ENCODE measurements at places on chromosomes 1 and 21.
A peak's percentile ranks its signal among the peaks of the same experiment; 100 is the strongest.

- DNase-seq = no peak
Observed at GRCh38 chr21:36023092-36023480, 37.2 kb downstream of the SETD4 start.

- peak; percentile 27 for DNase-seq
Observed at GRCh38 chr1:109369167-109369746, 28.5 kb downstream of the SORT1 start.

GRCh38 chr21:40463176-40463575 is 383.8 kb downstream of the DSCAM start:
- no peak for DNase-seq

- no peak for DNase-seq
Observed at GRCh38 chr1:107141491-107142126, 770 bp downstream of the NTNG1 start.

DNA sequence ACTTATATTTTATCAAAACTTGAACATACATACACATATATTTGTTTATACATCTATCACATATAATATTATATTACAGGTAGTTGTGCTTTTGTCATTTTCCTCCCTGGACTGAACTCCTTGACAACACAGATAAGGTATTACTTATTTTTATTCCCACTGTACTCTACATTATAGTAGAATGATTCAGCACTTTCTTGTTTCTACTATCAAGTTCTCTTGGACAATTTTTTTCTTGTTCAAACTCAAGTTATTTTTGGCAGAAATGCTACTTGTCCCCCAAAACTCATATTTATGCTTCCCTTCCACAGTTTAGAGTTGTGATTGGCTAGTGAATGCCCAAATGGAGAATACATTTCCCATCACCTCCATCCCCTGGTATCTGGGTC is 10.8 kb upstream of the PTPRC start:
- no peak for DNase-seq

DNA sequence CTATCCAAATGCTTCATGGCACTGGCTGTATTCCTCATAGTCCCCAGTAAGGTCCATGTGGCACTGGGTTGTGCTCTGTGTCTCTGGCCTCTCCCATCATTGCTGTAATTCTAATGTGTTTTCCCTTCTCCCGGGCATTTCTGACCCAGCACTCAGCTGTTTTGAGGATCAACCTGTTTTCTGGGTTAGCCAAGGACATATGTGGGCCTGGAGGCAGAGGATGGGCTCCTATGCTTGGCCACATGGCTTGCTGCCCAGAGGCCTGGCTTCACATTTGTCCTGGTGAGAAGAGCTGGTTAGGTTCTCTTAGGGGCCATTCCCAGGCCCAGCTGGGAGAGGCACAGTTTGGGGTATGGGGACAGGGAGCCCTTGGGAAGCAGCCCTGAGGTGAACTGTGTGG is 103.1 kb downstream of the FAM78B start:
- no peak for DNase-seq

DNA sequence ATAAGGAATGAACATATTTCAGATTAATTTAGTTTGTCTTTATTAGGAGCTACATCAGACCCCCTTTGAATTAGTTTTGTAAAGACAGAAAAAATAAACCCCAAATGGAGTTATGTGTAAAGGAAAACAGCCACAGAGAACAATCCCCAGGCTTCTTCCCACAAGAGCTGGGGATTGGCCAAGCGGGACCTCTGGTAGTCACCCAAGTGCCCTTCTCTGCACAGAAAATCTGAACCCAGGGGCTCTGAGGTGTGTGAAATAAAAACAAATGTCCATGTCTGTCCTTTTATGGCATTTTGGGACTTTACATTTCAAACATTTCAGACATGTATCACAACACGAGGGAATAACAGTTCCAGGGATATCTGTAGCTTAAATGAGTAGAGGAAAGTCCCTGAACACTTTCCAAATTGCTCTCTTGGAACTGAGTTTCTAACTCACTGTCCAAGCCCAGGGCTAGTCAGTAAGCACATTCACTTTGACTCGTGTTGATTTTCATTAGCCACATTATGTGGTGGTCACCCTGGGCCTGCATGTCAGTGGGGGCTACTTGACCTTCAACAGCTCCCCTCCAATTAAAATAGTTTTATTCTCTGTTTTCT is 22.5 kb downstream of the DPT start:
- DNase-seq = no peak

GRCh38 chr1:43506233-43506632 is 24.4 kb upstream of the PTPRF start:
- no peak for DNase-seq

DNA sequence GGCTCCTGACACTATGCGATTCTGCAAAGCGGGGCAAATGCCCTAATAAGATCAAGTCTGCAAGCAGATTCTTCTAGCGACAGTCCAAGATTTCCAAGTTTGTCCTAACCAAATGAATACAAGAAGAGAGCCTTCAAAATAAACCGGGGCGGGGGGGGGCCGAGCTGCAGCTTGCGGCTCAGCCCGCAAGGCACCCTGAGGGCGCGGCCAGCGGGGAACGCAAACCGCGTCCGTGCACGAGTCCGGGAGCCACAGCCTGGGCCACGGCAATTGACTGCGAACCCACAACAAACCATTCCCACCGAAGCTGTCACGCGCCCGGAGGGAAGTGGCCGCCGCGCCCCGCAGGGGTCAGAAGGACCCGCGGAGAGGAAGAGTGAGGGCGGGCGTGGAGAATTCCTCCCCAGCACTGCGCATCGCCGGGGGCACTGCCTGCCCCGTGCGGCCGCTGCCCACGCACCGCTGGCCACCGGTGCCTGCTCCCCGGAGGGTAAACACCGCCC is 687 bp downstream of the TGFBR3 start:
- DNase-seq = no peak

DNA sequence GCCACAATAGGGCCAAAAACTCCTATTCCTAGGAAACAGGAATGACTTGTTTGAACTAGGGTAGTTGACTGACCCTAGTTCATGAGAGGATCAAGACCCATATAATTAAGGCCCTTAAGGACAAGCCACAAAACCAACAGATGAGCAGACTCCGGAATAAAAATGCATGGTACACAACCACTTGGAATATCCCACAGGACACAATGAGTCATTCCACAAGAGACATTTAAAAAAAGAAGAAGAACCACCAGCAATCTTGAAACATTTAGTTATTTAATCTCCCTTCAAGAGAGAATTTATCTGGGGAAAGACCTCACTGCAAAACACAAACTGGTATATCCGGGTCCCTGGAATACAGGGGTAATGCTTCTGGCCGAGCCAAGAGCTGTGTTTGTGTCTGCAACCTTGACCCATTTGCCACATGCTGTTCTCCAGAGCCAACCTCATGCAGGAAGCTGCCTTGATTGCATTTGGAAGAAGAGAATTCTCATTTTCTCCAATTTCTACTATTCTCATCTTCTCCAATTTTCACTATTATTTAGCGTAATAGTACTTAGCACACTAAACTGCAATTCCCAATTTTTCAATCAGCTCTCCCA is 135.5 kb downstream of the TGFBR3 start:
- no peak for DNase-seq

DNA sequence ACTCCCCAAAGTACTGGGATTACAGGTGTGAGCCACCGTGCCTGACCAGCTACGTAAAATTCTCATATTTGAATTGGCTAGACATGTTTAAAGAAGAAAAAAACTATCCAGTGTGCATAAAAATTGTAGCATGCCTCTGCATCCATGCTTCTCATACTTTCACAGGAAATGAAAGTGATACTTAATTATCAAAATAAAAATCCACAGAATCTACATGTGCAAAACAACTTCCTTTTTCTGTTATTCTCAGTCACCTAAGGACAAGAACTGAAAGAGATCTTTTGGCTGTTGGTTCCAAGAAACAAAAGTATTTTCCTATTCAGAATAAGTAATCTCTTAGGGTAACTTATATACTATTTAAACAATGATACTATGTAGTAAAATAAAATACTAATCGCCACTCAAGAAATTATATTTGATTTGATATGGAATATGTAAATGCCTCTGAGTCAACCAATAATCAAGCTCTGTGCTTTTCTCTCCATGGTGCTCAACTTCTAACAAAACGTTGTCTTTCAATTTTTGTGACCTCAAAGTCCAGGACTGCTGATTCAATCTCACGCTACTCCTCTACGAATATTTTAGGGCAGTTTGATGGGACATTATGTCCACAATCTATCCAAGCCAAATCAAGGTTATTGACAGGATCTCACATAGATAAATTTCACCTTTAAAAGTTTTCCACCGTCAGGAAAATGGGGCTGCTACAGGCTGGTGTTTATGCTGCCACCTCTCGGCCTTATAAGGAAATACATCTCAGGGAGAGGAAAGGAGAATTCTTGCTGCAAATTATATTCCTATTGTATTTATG is 102.7 kb downstream of the ZNF281 start:
- DNase-seq = no peak

DNA sequence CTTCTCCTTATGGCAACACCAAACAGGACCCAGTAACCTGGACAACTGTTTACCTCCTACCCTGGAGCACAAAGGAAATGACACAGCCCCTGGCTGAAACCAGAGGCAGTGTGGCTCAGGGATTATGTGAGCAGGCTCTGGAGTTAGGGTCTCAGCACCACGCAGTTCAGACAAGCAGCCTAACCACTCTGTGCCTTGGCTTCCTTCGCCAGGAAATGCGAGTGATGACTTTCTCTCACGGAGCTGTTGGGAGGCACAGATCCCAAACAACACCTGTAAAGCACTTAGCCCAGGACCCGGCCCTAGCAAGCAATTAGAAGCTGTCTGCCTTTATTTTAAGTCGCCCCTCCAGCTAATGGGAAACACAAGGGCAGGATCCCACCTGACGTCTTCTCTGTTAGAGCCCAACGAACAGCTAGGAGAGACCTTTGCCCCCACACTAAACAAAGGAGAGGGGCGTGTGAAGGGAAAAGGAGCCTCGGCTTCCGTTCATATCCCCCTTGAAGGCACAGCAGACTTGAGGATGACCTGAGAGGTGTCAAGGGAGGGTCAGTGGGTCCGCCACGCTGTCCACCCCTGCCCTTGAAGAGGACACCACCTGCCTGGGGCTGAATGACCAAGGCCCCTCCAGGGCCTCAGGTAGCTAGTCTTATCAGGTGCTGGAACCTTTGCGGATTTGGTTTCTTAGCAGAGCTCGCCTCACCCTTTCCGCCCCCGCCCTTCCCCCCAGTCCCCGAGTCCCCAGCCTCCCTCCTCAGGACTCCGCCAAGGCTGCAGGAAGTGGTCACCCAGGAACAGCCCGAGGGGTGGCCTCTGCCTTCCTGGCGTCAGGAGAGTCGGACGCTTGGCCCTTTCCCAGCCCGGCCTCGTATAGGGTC is 860 bp downstream of the TMEM63A start:
- DNase-seq = peak; percentile 36

DNA sequence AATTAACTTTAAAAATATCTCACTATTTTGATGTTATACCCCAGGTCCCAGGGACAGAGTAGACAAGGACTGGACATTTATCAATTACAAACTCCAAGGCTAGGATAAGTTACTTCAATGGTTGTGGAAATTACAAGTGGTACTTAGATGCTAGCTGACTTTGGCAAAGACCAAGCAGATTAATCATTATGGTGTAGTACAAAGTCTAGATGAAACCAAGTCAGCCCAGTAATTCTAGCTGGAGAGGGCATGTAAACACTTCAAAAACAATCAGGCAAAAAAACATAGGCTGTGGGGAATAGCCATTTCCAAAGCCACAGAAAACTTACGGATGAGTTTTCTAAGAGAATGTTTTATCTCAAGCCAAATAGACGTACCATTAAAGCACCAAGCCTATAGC is 124.5 kb downstream of the TSEN15 start:
- no peak for DNase-seq

DNA sequence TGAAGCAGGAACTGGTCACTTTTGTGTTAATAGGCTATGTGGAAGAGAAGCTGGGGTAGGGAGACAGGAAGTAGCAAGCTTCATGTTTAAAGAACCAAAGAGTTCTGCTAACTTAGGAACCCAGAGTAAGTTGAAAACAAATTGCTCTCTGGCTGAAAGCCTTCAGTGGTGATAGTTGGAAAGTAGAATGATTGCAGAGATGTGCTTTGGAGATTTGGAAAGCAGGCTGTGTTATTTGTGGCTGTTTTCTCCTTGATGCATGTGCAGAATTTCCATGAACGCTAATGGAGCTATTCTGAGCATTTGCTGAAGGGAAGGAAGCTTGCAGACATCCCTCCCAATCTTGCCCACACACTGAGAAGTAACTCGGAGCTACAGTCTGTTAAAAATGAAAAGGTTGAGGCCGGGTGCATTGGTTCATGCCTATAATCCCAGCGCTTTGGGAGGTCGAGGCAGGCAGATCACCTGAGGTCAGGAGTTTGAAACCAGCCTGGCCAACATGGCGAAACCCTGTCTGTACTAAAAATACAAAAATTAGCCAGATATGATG is 45.7 kb downstream of the TCEANC2 start:
- no peak for DNase-seq

DNA sequence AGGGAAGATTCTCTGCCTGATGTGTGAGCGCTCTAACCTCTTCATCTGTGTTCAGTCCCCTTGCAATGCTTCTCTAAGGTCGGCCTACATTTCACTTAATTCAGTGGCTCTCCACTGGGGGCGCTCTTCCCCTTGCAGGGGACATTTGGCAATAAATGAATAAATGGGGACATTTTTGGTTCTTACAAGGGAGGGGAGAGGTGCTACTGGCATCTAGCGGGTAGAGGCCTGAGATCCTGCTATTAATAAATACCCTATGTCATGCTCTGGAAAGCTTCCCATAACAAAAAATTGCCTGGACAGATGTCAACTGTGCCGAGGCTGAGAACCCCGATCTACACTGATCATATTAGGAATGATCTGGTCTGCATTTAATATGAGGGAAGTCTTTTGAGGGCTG is 25.9 kb upstream of the DNAJC11 start:
- DNase-seq = peak; percentile 50

- no peak for DNase-seq
Observed at GRCh38 chr1:45205910-45206721, at the start of gene ZSWIM5. Gene ZSWIM5, minus strand, starts transcription at chr1:45206605. Its CDS starts 255 bp downstream, at chr1:45206350.

DNA sequence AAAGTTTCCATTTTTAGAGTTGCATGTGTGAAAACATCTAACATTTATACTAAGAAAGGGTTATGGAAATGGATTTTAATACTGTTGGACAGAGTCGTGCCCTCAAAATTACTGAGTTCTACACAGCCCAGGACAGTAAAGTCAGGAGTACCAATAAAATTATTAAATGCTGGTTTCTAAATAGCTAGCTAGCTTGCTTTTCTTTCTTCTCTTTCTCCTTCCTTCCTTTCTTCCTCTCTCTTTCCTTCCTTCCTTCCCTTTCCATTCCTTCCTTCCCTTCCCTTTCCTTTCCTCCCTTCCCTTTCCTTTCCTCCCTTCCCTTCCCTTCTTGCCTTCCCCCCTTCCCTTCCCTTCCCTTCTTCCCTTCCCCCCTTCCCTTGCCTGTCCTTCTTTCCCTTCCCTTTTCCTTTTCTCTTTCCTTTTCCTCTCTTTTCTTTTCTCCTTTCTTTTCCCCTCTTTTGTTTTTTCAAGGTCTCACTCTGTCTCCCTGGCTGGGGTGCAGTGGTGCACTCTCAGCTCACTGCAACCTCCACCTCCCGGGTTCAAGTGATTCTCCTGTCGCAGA is 33.9 kb downstream of the YTHDF2 start:
- no peak for DNase-seq

All from HFFc6 (cell line).